Heart left ventricle (tissue), 16 donors: ENCODE measurements at places on chromosomes 7 and 10. TPM values are rescaled to one million over a fixed set of nuclear protein-coding genes. Genes with fewer than 3 reads are reported as not detected.

Gene LRRD1
- total RNA-seq, result not detected

DNA sequence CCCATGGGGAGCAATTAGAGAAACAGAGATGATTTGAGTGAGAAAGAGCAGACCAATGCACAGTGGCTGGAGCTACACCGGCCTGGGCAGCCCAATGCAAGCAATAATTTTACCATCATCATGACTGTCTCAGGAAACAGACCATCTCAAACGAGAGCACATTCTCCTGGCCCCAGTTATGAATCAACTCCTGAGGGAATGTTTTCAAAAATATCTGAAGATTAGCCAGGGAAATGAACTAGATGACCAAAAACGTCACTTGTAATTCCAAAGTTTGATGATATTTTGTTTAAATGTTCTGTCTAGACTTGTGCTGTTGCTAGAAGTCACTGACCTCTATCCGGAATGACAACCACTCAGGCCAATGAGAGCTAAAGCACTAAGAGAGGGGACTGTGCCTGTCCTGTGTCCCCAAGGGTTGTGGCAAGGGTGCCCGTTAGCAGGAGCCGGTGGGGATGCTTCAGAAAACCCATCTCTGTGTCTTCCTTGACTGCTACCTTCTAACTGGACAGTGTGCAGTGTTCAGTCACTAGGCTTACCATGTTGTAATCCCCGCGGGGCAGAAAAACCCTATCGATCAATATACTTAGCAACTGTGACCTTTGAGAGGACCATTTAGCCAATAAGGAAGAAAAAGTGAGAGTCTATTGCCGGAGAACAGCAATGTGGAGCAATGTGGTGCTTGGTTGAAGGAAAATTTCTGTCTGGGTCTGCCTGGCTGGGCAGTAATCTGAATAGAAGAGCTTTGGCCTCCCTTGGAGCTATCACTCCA is 202.4 kb downstream of the ADAM12 start:
- DNase-seq, result no peak

GRCh38 chr10:5871596-5871995 is 18.1 kb downstream of the ANKRD16 start:
- DNase-seq, result no peak

- DNase-seq, result no peak
Measured at GRCh38 chr10:28217848-28218247, 85.0 kb downstream of the MPP7 start.

DNA sequence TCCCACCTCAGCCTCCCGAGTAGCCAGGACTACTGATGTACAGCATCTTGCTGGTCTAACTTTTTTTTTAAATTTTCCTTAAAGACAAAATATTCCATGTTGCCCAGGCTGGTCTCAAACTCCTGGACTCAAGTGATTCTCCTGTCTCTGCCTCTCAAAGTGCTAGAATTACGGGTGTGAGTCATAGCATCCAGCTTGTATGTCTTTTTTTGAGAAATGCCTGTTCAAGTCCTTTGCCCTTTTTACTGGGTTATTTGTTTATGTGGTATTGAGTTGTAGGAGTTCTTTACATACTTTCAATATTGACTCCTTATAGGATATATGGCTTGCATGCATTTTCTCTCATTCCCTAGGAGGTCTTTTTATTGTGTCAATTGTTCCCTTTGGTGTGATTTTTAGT is 486.4 kb downstream of the MAGI2 start:
- no peak for DNase-seq

GRCh38 chr10:35813219-35813618 is 171.1 kb upstream of the FZD8 start:
- no peak for DNase-seq

DNA sequence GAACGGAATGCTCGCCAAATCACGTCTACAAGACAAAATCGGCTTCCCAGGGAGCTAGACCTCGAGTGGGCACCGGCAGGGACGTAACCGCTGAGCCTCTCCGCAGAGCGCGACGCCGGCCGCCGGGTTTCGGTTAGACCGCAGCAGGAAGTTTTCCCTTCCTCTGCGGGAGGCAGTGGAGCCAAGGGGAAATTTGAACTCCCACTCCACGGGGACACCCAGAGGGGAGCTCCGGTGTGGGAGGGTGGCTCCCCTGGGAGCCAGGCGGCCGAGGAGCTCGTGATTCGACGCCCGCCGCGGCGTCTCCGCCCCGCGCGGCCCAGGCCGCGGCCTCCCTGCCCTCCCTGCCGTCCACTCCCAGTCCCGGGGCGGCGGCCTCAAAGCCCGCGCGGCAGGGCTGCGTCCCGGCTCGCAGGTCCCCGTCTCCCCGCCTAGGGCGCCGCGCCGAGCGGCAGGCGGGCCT is 426 bp downstream of the SYPL1 start:
- peak; percentile 79 for DNase-seq

- no peak for DNase-seq
Measured at GRCh38 chr10:109919220-109919619, 4.1 kb downstream of the XPNPEP1 start.

- no peak for DNase-seq
Measured at GRCh38 chr10:128897401-128898129, 569.5 kb upstream of the MGMT start.

DNA sequence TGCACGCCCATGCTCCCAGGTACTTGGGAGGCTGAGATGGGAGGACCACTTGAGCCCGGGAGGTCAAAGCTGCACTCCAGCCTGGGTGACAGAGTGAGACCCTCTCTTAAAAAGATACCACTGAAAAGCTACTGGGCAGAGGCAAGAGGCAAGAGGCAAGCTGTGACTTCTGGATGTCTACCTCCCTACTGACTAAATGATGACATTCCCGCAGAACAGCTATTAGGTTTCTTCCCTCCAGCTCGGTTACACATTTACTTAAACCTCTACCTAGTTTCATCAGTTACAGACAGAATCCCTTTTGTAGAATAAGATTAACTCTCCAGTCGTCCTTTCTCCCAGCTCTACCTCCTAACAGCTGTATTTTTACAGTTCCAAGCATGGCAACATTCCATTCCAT is 21.2 kb downstream of the RHEB start:
- DNase-seq, result no peak

DNA sequence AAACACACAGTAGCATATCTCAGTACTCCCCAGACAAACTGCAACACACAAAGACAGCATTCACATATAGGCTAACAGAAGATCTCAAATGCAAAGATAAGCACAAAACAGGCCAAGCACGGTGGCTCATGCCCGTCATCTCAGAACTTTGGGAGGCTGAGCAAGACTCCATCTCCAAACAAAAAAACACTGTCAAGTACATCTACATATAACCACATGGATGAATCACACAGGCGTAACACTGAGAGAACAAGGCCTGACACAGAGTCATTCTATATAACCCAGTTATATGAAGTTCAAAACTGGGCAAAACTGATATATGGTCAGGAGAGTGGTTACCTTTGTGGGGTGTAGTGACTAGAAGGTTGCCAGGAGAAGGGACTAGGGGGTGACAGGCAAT is 506.4 kb downstream of the KCNMA1 start:
- DNase-seq, result no peak

DNA sequence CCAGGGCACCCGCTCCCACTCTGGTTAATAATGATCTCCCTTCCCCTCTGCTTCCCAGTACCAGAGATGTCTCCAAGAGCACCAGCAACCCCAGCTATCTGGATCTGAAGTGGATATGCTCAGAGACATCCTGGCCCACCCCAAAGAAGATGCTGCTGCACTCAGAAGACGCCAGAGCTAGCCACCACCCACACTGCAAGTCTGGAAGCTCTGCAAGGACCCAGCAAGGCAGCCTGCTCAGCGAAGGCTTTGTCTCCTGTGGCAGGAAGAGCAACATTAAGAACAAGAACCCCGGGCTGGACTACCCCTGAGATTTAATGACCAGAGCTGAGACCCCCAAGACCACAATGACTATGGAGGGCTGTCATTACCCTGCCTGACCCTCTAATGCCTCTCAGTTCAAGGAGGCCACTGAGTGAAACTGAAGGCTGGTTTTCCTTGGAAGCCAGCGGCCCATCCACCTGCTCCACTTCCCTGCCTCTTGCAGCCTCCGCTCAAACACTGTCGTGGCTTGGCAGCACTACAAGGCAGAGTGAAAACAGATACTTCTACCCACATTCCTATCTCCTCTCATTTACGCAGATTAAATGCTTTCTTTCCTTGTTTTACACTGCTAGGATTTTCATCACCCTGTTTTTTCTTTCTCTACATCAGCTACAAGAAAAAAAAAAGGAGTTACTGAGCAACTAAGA is 202.2 kb downstream of the SNX10 start:
- no peak for DNase-seq

DNA sequence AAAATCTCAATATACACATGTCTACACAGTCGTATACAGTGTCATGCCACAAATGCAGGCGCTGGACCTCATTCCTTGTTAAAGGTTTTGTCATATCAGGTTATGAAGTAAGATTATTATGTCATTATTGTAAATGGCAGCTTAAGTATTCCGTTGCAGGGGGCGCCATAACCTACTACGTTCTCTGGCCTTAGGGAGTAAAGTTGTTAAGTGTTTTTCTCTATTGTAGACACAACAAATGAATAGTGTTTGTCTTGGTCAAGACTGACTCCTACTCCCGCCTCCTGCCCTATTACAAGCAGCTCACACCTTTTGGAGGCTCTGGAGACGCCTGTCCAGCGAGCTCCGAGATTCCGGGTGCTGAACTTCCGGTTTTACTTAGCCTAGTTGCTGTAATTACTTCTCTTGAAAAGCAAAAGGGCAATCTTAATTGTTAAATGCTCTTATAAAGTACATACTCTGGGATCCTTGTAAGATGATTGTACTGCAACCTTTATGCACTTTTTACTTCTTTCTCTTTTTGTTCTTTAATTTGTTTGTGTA is 994 bp downstream of the GATAD1 start:
- DNase-seq, result peak; percentile 25

DNA sequence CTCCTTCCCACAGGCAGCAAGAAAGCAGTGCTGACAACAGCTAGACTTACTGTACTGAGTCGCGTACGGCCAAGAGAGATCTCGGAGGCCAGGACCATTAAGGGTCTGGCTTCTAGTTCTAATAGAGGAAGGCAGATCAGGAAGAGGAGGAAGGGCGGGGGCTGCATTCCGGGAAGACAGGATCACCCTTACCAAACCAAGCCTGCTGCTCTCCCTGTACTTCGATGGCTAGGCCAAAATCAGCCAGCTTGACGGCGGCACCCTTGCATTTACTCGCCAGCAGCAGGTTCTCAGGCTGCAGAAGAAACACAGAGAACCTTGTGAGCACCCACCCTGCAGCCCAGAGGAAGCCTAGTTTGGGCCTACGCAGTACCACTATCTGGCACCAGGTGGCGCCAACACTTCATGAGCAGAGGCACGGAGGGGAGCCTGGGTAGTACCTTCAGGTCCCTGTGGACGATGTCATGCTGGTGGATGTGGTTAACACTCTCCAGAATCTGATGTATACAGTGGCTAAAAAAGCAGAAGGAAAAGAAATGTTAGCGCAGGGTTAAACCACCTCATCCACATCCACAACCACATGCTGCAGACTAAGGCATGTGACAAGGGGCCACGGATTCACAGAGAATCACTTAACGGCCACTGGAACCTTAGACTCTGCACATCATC is 25.4 kb downstream of the CAMK2G start:
- DNase-seq, result peak; percentile 81

DNA sequence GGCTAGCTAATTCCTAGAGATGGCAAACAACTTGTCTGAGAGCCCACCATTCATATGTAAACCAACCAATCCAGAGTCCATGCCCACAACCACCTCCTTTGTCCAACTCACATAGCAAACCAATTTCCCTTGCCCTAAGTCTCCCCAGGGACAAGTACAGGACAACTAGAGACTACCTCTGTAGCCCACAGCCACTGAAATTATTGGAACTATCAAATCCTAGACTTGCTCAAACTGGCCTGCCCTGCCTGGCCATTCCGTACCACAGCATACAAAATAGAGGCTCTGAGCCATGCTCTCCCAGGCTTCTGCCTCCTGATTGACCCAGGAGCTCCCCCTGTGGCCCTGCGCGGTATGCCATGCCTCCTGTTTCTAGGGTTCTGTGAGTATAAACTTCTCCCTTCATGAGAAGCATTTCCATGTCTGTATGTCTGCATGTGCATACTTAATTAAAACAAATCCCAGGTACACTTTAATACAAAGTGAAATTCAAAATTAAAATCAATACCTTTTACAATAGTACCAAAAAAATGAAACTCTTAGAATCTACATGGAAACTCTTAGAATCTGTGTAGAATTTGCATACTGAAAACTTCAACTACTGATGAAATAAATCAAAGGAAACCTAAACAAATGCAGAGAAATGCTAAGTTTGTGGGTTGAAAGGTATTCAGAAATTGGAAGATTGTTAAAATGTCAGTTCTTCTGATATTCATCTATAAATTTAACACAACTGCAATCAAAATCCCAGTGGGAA is 4.0 kb upstream of the HECW1 start:
- DNase-seq, result peak; percentile 63

DNA sequence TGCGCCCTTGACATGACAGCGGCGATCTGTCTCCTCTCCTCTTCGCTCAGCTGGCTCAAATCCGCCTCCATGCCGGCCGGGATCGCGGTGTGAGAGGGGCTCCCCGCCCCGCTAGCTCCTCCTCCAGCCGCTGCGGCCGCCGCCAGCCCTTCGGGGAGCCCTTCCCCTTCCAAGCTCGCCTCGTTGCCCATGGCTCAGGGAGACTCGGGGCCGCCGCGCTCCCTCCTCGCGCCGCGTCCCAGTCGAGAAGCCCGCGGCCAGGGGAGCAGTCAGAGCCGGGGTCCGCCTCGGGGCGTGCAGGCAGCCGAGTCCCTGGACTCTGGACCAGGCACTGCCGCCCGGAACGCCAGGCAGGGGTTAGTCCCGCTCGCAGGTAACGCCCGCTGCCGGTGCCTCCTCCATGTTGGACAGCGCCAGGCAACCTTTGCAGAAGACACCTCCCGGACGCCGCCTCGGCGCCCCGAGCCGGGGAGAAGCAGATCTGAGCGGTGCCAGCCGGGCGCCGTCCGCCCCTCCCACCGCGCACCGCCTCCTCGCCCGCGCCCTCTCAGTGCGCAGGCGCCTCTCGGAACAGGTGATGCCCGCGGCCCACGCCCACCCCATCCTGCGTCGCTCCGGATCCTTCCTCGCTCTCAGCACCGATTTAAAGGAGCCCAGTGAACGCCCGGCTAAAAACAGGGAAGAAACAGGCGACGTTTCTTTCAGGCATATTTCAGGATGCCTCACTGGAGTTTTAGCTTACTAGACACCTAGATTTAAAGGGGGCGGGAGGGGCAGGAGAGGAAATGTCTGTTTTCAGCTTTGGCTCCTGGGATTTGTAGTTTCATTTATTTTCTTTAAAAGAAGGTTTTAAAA is at the start of gene PCLO:
Gene PCLO, minus strand, starts transcription at position 483 of the 855 bp plus-strand sequence. Its CDS starts 292 bp downstream, at position 191.
- peak; percentile 55 for DNase-seq

- DNase-seq, result no peak
Measured at GRCh38 chr10:58091886-58092285, 175.8 kb downstream of the IPMK start.

DNA sequence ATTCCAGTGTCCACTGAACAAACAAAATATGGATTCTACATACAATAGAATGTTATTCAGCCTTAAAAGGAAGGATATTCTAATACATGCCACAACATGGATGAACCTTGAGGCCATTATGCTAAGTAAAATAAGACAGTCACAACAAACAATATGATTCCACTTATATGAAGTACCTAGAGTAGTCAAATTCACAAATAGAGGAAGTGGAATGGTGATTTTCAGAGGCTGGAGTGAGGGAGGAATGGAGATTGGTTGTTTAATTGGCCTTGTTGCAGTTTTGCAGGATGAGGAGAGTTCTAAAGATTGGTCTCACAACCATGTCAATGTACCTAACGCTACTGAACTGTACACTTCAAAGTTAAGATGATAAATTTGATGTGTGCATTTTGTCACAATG is 119.6 kb downstream of the CHN2 start:
- DNase-seq, result no peak
